ENCODE measurements at places on chromosomes 16 and 17.

DNA sequence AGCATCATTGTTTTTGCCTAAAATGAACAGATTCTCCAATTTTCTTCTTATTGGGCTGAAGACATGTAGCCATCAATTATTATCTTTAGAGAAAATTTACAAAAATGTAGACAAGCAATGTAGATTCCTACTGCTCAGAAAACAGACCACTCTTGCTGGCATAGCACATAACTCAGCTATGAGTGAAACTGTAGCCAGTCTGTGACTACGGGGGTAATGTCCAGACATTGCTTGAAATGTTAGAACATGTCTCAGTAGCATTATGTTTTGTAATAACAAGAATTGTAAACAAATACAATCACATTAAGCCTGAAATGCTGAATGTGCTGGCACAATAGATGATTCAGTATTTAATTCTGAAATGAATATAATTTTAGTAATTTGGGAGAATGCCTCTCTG is 265.7 kb upstream of the KCNJ16 start:
- DNase-seq, result no peak

GRCh38 chr17:37450112-37450511 is 39.6 kb upstream of the DUSP14 start:
- no peak for DNase-seq

- no peak for DNase-seq
These were observed 284.5 kb downstream of the MAF start for GRCh38 chr16:79316004-79316458.

GRCh38 chr16:2820836-2821486 is 3.9 kb downstream of the PRSS21 start:
- no peak for DNase-seq

- no peak for DNase-seq
These were observed 38.2 kb upstream of the NUDT7 start for GRCh38 chr16:77684181-77684526.

- DNase-seq, result no peak
These were observed 19.5 kb downstream of the LRRC75A start for GRCh38 chr17:16472539-16472938.
